Glutamatergic neuron (in vitro differentiated cells): ENCODE measurements at places on chromosomes 16 and 17. TPM values are rescaled to one million over a fixed set of nuclear protein-coding genes. Genes with fewer than 3 reads are reported as not detected.

The AGRP gene
- not detected for total RNA-seq

The ZNF785 gene
- 58.4 TPM for total RNA-seq

The MEFV gene
- not detected for total RNA-seq

The CD300H gene
- not detected for total RNA-seq

- no peak overlapping the region for H3K4me3 ChIP-seq
- no peaks in the 10 kb centered on the region for H3K36me3 ChIP-seq
- H3K4me1 ChIP-seq = no peaks in the 10 kb centered on the region
- no peak for DNase-seq
- no peaks in the 10 kb centered on the region for H3K27me3 ChIP-seq
Measured at GRCh38 chr17:70120425-70120824, 45.4 kb downstream of the KCNJ16 start.

DNA sequence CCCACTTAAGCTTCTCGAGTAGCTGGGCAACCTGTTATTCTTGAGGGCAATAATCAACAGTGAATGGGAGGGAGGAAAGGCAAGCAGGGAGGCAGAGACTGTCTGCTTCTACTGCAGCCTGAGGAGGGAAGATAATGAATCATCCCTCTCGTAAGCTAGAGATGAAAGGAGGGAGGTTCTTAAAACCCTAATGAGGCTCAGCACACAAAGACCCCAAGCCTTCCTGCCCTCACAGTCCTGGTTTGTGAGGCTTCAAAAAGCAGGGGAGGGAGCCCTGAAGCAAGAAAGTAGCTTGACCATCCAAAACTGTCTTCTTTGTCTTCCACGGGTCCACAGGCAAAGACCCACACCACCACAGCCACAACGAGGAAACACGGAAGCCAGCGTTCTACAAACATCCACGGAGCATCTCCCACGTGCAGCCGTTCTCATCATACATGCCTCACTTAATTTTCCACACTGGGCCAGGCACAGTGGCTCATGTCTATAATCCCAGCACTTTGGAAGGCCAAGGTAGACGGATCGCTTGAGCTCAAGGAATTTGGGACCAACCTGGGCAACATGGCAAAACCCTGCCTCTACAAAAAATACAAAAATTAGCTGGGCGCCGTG is 1.8 kb downstream of the PIK3R5 start:
- no peak overlapping the region for H3K4me3 ChIP-seq
- peaks cover 12% of the 10 kb centered on the region for H3K27me3 ChIP-seq
- DNase-seq = no peak

- H3K27me3 ChIP-seq = peaks cover 3% of the 10 kb centered on the region
- peaks cover 9% of the 10 kb centered on the region for H3K36me3 ChIP-seq
- no peak overlapping the region for H3K27ac ChIP-seq
- DNase-seq = no peak
- no peak overlapping the region for H3K4me3 ChIP-seq
Measured at GRCh38 chr17:63984236-63984635, 11.5 kb upstream of the SCN4A start.

DNA sequence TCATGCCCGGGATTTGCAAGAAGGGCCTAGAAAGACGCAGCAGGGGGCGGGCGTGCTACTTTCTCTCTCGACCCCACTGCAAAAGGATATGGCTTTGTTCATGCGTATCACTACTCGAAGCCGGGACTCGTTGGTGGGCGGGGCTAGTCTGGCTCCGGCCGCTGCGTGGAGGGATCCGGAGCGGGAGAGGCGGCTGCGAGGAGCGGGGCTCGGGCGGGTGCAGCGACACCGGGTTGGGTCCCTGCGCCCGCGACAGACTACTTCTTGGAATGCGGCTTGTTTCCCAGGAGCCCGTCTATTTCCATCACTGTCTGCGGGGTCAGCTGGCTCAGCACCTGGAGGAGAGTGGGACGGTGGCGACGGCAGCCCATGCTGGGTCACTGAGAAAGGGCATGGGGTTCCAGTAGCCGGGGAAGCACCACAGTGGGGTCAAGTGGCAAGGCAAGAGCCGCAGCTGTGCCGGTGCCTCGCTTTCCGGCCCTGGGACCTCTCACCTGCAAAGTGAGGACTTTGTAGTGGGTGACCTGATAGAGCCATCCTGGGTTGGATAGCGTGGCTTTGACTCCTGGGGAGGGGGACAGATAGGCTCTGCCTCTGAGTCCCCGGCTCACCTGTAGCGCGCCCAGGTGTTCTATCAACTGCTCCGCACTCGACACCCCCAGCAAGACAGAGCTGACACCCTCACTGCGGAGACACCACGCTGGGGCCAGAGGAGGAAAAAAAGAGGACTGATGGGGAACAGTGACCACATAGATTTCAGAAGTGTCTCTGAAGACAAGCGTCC is 6.6 kb downstream of the KCNAB3 start:
- H3K27ac ChIP-seq = peak overlapping the region; percentile 60
- peaks cover 7% of the 10 kb centered on the region for H3K27me3 ChIP-seq
- peak; percentile 92 for DNase-seq
- H3K4me1 ChIP-seq = peaks cover 2% of the 10 kb centered on the region
- H3K36me3 ChIP-seq = peaks cover 3% of the 10 kb centered on the region
- H3K4me3 ChIP-seq = peak overlapping the region; percentile 83

DNA sequence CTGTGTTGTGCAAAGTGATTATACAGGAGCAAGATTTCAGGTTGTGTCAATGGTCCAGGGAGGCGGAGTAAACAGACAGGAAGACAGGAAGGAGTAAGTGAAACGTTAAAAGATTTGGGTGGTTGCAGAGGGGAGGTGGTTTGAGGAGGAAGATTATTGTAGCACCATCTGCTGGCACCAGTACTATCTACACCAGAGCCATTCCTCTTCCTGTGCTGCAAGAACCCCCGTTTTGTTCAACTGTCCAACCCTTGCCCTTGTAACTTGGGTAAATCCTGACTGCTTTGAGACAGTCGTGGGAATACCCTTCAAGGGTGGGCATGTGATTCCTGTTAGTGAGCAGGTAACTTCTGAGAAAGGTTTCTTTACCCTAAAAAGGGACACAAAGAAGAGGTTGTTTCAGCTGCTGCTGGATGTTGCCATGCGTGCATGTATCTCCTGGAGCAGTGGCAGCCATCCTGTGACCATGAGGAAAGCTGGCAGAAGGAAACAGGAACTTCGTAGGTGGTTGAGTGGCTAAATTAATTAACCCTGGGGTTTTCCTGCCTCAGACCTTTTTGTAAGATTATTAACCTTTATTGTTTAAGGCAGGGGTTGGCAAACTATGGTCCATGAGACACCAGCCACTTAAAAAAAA is 124.1 kb downstream of the PRKCA start:
- DNase-seq = no peak
- no peaks in the 10 kb centered on the region for H3K27me3 ChIP-seq
- no peaks in the 10 kb centered on the region for H3K4me1 ChIP-seq
- no peak overlapping the region for H3K4me3 ChIP-seq
- H3K36me3 ChIP-seq = no peaks in the 10 kb centered on the region

- no peaks in the 10 kb centered on the region for H3K27me3 ChIP-seq
- H3K27ac ChIP-seq = no peak overlapping the region
- no peaks in the 10 kb centered on the region for H3K36me3 ChIP-seq
- no peak for DNase-seq
Measured at GRCh38 chr16:31880322-31880979, 6.8 kb downstream of the ZNF267 start.

- no peaks in the 10 kb centered on the region for H3K36me3 ChIP-seq
- no peaks in the 10 kb centered on the region for H3K27me3 ChIP-seq
- DNase-seq = no peak
- peaks cover 6% of the 10 kb centered on the region for H3K4me1 ChIP-seq
Measured at GRCh38 chr17:31318851-31319661, 2.4 kb downstream of the EVI2A start.

- no peaks in the 10 kb centered on the region for H3K36me3 ChIP-seq
- H3K27ac ChIP-seq = no peak overlapping the region
- H3K27me3 ChIP-seq = peaks cover 8% of the 10 kb centered on the region
- no peak for DNase-seq
Measured at GRCh38 chr17:50803676-50804075, 31.7 kb upstream of the WFIKKN2 start.

DNA sequence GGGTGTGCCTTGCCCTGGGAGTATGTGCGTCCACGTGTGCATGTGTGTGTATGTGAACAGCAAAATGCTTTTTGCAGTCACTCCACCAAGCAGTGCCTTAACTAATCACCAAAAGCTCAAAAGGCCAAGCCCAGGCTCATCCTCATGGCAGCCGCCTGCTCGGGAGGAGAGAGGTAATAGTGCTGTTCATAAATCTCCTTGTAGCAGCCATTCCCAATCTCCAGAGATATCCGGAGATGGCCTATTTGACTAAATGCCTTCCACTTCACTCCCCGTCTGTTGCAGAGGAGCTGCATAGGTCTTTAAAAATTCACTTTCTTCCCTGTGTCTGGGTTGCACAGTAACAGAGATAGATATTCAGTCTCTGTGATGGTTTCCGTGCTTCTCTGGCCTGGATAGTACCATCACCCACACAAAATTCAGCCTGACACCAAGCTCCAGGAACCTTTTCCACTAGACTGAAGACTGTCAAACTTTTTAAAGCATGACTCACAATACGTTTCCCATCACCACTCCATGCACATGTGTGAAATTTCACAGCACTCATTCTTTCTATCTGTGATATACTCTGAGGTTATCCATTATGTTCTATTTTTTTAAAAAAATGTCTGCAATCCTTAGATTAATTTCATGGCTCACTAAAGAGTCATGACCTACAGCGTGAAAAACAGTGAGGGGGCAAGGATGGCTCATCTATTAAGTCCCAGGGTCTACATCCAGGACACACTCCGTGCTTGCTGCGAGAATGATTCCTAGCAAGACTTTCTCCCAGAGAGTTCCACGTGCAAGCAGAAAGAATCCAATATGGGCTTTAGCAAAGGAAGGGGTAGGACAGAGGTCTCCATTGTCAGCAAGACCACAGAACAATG is 357.8 kb downstream of the GRIN2A start:
- no peak overlapping the region for H3K27ac ChIP-seq
- H3K4me1 ChIP-seq = peaks cover 17% of the 10 kb centered on the region
- no peak for DNase-seq
- H3K36me3 ChIP-seq = no peaks in the 10 kb centered on the region

- H3K4me1 ChIP-seq = peaks cover 3% of the 10 kb centered on the region
- peak; percentile 82 for DNase-seq
- peaks cover 27% of the 10 kb centered on the region for H3K27me3 ChIP-seq
- peaks cover 7% of the 10 kb centered on the region for H3K36me3 ChIP-seq
- no peak overlapping the region for H3K27ac ChIP-seq
- no peak overlapping the region for H3K4me3 ChIP-seq
Measured at GRCh38 chr17:7383742-7384488, 3.0 kb downstream of the TNK1 start.

- no peak for DNase-seq
- H3K36me3 ChIP-seq = peaks cover 5% of the 10 kb centered on the region
- H3K4me1 ChIP-seq = no peaks in the 10 kb centered on the region
- H3K4me3 ChIP-seq = no peak overlapping the region
Measured at GRCh38 chr16:19102187-19102872, 11.4 kb upstream of the ITPRIPL2 start.

DNA sequence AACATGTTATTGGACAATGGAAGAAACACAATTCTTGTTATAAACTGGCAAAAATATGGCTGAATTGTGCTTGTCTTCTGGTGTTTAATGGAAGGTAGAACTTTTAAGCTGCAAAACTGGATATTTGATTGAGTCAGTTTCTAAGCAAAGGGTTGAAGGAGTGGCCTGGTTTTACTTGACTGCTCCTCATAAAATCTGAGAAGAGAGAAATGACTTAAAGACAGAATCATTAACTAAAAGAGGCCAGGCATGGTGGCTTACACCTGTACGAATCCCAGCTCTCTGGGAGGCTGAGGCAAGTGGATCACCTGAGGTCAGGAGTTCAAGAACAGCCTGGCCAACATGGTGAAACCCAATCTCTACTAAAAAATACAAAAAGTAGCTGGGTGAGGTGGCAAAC is 770.7 kb downstream of the CDH11 start:
- peaks cover 4% of the 10 kb centered on the region for H3K4me1 ChIP-seq
- no peaks in the 10 kb centered on the region for H3K36me3 ChIP-seq
- no peak overlapping the region for H3K27ac ChIP-seq
- no peak for DNase-seq

- peaks cover 6% of the 10 kb centered on the region for H3K4me1 ChIP-seq
- H3K4me3 ChIP-seq = no peak overlapping the region
- no peak overlapping the region for H3K27ac ChIP-seq
Measured at GRCh38 chr16:56763291-56763916, 33.5 kb downstream of the NUP93 start.

- H3K4me3 ChIP-seq = no peak overlapping the region
- peaks cover 12% of the 10 kb centered on the region for H3K36me3 ChIP-seq
- H3K4me1 ChIP-seq = no peaks in the 10 kb centered on the region
- DNase-seq = no peak
Measured at GRCh38 chr16:86651823-86652222, 73.5 kb downstream of the FOXL1 start.

DNA sequence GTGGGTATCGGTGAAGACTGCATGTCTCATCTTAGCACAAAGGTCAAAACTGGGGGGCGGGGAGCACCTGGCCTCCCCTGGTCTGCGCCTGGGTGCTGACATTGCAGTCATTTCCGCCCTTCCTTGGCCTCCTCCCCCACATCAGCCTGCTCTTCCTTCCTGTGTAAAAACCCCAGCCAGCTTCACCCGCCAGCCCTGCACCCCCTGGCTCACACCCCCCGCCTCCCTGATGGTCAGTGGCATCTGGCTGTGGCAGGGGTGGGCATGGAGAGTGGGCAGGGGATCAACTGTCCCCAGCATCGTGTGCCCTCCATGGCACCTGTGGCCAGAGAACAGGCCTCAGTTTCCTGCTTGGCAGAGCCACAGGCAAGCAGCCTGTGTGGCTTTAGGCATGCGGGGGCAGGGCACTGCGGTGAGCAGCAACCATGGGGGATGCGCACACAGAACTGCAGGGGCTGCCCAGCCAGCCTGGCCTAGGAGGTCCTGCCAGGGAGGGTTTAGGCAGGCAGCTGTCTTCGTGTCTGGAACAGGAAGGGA is 26.5 kb upstream of the LASP1NB start:
- H3K4me1 ChIP-seq = peaks cover 27% of the 10 kb centered on the region
- no peak overlapping the region for H3K27ac ChIP-seq
- H3K4me3 ChIP-seq = no peak overlapping the region
- no peak for DNase-seq
- no peaks in the 10 kb centered on the region for H3K36me3 ChIP-seq

DNA sequence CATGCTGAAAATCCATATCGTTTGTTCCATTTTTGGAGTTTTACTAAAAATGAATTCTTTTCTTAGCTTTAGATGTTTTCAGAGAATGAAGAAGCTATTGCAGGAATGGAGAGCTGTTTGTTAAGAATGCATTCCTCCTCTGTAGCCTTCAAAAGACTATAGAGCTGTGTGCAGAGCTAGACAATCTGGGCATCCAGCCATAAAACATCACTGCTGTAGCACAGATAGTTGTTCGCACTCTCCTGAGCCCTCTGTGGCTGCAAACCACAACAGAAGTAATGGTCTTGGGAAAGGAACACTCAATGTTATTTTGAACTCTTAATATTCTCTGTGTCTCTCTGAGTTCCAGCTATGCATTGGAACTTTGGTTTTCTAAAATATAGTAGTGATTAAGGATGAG is 4.9 kb downstream of the TNRC6C start:
- no peaks in the 10 kb centered on the region for H3K36me3 ChIP-seq
- H3K4me1 ChIP-seq = peaks cover 36% of the 10 kb centered on the region
- DNase-seq = no peak
- H3K27ac ChIP-seq = no peak overlapping the region
